DMS53 (cell line): ENCODE measurements at places on chromosomes 6 and 20.

DNA sequence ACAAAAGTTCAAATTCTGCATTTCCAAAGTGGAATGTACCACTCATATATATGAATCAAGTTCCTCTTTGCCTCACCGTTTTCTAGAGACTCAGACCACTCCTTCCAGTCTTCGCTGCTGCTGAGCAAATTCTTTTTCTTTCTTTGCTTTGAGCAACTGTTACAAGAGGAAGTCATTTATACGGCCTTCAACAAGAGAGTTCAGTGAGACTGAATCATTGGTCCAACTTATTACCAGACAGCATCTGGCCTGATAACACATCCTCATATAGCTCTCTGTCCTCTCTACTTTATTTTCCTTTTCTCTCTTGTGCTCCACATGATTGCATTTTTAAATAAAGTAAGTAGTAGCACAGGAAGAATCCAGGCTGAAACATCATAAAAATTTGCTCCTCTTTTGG is 652.7 kb downstream of the PHF3 start:
- DNase-seq = no peak

DNA sequence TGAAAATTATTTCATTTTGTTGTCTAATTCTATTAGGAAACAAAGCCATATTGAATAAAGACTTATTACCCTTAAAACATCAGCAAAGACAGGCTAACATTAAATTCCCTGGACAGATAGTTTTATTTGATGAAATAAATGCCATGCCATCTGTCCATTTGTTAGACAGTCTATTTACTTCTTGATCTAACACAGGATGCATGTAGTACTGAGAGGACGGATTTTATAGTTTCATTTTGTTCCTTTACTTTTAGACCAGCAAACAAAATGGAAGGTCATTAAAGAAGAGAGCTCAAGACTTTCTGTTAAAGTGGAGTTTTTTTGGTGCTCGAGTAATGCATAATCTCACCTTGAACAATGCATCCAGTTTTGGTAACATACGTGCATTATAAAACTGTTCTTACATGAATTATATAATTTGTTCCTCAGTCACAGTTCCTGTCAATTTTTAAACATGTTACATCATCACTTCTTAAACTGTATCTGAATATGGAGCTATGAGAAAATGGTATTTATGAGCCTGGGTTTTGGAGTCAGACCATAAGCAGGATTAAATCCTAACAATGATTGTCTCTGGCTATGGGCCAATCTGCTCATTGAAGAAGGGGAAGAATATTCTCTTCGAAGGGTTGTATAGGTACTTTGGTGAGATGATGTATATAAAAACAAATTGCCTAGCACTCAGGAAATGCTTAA is 46.0 kb downstream of the RFX6 start:
- DNase-seq = no peak

DNA sequence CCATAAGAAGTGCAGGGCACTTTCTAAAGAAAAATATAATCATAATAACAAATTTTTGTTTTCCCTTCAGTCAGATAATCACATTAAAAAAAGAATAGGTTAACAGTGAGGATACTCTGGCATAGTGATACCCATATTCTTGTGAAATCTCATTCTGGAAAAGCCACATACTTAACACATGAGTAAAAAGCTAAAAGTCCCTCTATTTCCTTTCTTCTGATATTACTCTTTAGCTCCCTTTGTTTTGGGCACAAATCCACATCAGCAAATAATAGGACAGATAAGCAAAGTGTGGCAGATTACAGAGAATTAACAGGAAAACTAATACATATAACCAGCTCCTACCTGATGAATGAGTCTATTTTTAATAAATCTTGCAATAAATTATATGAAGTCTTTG is 15.8 kb downstream of the SHPRH start:
- no peak for DNase-seq

- DNase-seq = no peak
Observed at GRCh38 chr6:64930681-64931080, 776.3 kb downstream of the EYS start.

DNA sequence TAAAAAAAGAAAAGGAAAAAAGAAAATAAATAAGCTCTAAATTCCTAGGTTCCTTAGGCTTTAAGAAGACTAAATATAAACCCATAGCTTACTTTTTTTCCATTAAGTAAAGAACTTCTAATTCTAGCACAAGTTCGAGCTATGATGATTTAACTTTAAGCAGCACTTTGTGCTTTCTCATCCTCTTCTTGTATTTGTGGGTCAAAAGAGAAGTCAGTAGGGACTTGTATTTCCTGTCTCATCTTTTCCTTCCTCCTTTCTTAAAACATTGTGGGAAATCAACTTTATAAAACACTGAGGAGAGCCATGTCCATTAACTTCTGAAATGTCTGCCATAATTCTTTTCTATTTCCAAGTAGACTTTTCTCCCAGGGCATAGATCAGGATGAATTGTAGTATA is 637.7 kb upstream of the CITED2 start:
- no peak for DNase-seq

DNA sequence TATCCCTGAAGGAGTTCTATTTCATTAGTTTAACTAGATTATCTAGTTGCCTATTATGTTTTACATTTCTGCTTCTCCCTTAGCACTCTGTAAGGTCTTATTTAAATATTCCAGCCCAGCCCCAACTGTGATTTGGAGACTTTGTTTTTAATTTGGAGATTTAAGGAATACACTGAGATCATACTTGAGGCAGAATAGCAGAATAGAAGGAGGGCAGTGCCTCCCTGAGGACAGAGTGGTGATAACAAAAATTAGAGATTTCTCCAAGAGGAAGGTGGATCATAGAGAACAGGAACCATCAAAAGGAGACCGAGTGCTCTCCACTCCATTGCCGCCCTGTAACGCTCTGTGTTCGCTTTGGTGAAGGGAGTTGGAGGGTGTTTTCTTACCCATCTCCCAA is 14.8 kb upstream of the CD164 start:
- peak; percentile 18 for DNase-seq

- DNase-seq = no peak
Observed at GRCh38 chr6:147870506-147871110, 362.1 kb downstream of the SAMD5 start.

GRCh38 chr6:11212664-11213063 is 19.8 kb downstream of the NEDD9 start:
- no peak for DNase-seq

DNA sequence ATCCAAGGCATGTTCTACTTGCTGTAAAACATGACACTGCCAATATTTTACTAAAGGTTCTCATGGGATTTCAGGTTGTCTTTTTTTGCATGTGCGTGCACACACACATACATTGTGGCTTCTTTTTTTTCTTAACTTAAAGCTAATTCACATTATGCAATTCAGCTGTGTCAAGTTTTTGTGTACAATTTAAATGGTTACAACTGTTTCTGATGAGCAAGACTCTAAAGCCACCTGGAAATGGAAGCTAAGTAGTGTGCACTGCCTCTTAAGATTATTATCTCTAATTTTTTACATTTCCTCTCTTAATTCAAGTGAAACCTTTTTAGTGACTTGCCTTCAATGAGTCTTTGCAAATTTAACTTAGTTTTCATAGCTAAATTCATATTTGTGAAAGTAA is 75.3 kb downstream of the TULP4 start:
- DNase-seq = no peak

- no peak for DNase-seq
Observed at GRCh38 chr6:63269470-63269869, 50.3 kb downstream of the LGSN start.

- peak; percentile 15 for DNase-seq
Observed at GRCh38 chr6:132650429-132650828, 8.6 kb downstream of the TAAR1 start.

GRCh38 chr6:37190159-37190535 is 20.2 kb downstream of the PIM1 start:
- DNase-seq = no peak

GRCh38 chr6:2969549-2969948 is 1.8 kb downstream of the SERPINB6 start:
- no peak for DNase-seq

- DNase-seq = no peak
Observed at GRCh38 chr6:37785663-37786270, 33.8 kb upstream of the ZFAND3 start.

GRCh38 chr6:134546962-134547645 is 229.2 kb upstream of the SGK1 start:
- DNase-seq = no peak

DNA sequence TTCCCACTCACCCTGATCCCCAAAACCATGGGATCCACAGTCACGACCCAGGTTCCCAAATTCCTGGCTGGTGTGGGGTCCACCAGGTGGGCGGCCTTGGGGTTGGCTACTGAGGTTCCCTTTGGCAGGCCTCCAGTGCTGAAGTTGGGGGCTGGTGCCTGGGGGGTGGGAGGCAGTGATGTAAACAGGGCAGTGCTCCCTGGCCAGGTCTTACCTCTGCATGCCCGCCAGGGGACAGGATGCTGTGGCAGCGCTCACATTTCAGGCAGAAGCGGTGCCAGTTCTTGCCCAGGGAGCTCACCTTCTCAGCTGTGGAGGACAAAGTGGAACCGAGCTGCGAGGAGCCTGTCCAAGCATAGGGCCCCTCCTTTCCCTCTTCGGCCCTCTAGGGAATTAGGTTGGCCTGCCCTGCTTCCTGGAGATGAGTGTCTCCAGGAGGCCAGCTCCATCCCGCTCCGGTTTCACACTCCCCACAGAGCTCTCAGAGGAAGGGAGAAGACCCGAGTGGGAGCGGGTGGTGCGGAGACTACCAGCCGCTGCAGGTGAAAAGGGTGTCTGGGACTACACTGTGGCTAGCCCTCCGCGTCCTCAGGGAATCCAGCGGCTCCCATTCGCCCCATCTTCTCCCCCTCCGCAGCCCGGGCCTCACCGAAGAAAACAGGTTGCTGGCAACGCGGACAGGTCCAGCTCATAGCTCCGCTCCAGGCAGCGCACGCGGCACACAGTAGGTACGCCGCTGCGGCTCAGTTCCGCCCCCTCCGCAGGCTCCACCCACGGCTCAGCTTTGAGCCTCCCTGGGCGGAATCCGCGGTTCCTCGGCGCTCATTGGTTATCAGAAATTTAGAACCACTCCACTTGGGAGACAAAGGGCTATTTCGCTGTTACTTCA is at the start of gene CRIP3:
CRIP3 (minus strand) TSS at position 726 of the 889 bp plus-strand sequence; CDS start at position 692, 34 bp downstream.
- peak; percentile 88 for DNase-seq

DNA sequence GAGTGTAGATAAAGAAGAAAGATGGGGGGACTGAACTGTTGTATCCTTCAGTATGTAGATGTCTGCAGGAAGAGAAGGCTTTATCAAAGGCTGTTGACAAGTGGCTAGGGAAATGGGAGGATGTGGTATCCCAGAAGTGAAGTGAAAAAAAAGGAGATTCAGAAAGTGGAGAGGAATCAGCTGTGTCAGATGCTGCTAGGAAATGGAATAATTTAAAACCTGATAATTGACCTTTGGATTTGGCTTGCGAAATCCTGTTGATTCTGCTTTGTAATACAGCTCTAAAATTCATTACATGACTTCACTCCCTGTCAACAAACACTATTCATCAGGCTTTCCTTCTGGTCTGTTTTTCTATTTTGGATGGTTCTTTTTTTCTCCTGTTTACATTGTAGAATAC is 41.7 kb downstream of the PHF3 start:
- peak; percentile 51 for DNase-seq

DNA sequence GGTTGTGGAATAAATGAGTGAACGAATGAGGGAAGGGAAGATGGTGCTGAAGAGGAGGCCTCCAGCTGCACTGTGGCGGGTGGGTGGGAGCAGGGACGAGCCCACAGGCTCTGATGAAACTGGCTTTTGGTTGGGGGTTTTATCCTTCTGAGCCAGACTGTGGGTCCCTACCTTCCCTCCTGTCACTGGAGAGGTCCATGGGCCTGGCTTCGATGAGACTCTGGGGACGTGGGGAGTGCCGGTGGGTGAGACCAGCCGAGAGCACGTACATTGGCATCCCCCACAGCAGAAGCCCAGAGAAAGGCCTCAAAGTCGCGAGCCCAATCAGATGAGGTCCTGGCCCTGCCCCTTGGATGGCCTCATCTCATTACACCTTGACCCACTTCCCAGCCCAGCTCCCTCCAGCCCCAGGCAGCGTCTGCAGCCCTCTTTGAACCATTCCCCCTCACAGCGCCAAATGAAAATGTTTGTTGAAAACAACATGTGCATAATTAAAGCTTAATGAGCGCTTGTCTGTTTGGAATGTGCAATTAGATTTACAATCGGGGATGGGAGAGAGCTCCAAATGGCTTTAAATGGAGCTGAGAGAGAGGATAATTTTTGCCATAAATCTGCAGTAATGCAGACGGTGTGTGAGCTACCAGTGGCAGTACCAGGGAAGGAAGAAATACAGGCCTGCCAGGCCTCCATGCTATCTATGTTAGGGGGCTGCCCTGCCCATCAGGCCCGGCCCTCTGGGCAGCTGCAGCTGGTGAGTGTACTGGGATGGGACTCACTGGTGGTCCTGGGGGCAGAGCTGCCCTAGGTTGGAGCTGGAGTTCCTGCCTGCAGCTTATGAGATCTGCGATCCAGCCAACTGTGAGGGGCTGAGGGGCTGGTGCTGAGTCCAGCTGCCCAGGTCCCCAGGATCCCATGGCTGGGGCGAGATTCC is 47.2 kb downstream of the TOX2 start:
- no peak for DNase-seq

DNA sequence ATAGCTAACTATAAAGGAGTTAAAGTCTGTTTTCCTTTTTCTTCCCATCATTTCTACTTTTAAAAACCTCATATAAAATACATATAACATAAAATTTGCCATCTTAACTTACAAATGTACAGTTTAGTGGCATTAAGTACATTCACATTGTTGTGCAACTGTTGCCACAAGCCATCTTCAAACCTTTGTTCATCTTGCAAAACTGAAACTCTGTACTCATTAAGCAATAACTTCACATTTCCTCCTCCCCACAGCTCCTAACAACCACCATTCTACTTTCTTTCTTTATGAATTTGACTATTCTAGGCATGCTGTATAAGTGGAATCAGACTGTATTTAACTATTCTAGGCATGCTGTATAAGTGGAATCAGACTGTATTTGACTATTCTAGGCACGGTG is 4.5 kb downstream of the CCDC170 start:
- no peak for DNase-seq
